Uterus (tissue), 4 donors: ENCODE measurements at places on chromosomes 2 and 18. TPM values are rescaled to one million over a fixed set of nuclear protein-coding genes. Genes with fewer than 3 reads are reported as not detected.

UGT1A8 gene
- not detected for total RNA-seq

STARD6 gene
- not detected for total RNA-seq

RAB6C gene
- total RNA-seq: 0.21 TPM

SP5 gene
- 0.90 TPM for total RNA-seq

ENOSF1 gene
- total RNA-seq: 16.5 TPM

CRYBA2 gene
- total RNA-seq: not detected

TNFAIP6 gene
- 0.88 TPM for total RNA-seq

ANKRD53 gene
- not detected for total RNA-seq

PROKR1 gene
- total RNA-seq: not detected

RASGRP3 gene
- 2.6 TPM for total RNA-seq

KCNJ3 gene
- total RNA-seq: 0.91 TPM

AGAP1 gene
- 25.1 TPM for total RNA-seq

DSC1 gene
- total RNA-seq: not detected

CABYR gene
- total RNA-seq: 2.0 TPM

ASPRV1 gene
- total RNA-seq: 5.2 TPM

MYL1 gene
- total RNA-seq: 0.88 TPM

TM4SF20 gene
- total RNA-seq: not detected

MC2R gene
- total RNA-seq: not detected

FTCDNL1 gene
- 5.8 TPM for total RNA-seq

B3GNT7 gene
- total RNA-seq: 4.1 TPM

HRH4 gene
- 0.12 TPM for total RNA-seq

GNAL gene
- 20.2 TPM for total RNA-seq

APCDD1 gene
- 115 TPM for total RNA-seq
